ENCODE measurements at places on chromosomes 2 and 18.
A peak's percentile ranks its signal among the peaks of the same experiment; 100 is the strongest.

DNA sequence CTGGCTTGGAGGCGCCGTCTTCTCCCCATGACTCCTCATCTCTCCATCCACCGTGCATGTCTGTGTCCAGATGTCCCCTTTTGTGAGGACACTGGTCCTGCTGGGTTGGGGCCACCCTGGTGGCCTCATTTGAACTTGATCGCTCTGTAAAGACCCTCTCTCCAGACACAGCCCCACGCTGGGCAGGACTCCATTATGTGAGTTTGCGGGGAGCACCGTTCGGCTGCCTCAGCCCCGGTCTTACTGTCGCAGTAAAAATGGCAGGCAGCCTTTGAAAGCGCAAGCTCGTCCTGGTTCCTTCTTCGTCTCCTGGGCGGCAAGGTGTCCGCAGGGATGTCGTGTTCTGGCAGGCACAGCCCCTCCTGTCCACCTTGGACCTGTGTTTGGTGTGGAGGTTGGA lies 17.7 kb downstream of the NFATC1 start:
- DNase-seq = no peak

DNA sequence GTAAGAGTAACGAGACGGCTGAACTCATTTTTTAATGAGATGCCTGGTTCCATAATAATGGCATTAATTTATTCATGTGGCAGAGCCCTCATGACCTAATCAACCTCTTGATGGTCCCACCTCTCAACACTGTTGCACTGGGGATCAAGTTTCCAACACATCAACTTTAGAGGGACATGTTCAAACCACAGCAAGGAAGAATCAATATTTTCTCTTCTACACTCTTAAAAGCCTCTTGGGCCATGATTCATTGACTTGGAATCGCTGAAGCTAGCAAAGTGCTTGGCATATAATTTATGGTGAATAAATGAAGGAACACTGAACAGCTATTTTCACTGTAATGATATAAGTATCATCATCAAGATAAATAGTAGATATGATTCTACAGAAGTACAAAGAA lies 333.0 kb downstream of the TNS1 start:
- no peak for DNase-seq

GRCh38 chr2:237614151-237614720 lies 13.2 kb upstream of the LRRFIP1 start:
- DNase-seq = no peak

DNA sequence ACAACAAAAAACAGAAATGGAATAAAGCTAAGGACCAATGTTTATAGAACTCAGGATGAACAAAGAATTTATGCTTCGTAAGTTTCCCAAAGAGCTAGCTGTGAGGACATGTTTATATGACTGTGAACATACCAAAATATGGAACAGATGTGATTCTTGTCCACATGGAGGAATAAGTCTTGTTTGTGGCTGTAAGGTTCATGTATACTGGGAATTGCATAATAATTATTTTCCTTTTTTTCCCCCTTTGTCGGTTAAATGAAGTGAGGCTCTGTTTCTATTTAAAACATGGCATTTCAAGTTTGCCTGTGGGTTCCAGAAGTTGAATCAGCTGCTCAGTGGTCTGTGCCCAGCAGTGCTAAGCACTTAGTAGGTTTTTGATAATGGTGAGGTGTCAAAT lies 108.1 kb downstream of the FHOD3 start:
- no peak for DNase-seq

GRCh38 chr2:233856184-233856583 lies 1.8 kb upstream of the HJURP start:
- no peak for DNase-seq

DNA sequence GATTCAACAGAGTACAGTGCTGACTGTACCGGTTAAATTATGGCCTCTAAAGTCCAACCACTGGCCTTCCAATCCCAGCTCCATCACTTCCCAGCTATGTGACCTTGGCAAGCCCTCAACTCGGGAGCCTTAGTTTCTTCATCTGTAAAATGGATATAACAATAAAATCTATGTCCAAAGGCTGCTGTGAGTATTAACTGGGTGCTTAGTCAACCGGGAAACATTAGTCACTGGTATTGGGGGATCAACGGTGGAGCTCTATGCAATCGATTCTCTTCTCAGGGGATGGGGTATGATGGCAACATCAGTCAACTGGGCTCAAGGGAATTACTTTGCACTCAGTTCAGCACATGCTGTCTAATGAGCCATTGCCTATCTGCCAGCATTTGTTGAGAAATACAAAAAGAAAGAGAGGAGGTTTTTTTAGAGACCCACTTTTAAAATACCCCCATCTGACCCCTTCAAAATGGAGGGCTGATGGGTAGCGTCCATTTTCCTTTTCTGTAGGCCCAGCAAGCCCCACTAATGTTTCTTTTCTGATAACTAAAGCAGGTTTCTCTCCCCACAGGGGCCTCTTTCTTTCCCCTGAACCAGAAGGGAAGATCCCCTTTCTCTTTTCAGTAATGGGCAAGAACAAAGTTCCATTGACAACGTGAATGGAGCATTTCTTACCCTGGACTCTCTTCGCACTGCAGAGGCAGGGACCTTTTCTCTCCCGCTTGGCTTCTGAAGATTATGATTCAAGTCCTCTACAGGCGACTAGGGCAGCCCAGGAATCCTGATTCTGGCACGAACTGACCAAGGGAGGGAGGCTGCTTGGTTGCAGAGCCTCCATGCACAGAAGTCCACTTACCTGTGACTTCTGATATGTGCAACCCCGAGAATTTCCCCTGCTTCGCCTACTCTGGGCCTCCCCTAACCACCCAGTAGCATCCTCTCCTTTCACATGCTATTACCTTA lies 8.7 kb upstream of the AGFG1 start:
- DNase-seq = no peak

GRCh38 chr2:157492189-157492773 lies 48.4 kb upstream of the CYTIP start:
- DNase-seq = peak; percentile 31

DNA sequence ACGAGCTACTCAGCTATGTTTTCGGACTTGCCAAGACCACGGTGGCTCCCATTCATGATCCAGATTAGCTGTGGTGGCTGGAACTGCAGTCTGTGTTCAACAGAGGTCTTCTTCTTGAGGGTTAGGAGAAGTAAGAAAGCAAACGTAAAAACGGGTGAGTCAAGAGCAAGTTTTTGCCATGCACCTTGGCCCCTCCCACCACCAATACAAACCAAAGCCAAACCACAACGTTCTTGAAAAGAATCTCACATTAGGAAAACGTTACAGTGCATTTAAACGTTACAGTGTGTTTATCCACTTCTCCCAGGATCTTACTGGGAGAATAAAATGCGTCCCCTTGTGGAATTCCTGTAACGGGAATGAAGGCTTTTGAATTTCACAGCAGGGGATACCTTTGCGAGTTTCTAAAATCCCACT lies 725 bp downstream of the FBXO48 start:
- DNase-seq = peak; percentile 39

GRCh38 chr18:69233465-69234054 lies 167.1 kb upstream of the DOK6 start:
- no peak for DNase-seq

- no peak for DNase-seq
Measured at GRCh38 chr2:27915191-27915590, 24.7 kb downstream of the BABAM2 start.

DNA sequence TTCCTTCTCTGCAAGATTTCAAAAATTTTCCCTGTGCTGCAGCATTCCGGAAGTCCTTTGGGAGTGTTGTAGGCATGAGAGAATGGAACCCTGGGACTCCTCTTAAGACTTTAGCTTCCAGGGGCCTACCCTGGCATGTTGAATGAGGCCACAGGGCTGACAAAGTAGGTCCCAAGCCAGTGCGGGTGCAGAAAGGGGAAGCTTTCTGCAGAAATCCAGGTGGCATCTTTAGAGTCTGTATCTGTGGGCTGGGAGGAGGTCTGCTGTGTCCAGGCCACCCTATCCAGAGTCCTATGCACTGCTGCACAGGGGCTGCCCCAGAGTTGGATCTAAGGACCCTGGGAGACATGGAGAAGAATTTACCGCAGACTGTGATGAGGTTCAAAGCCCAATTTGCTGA lies 1.9 kb upstream of the SIX2 start:
- DNase-seq = no peak

GRCh38 chr2:70388128-70388527 lies 86.3 kb upstream of the FAM136A start:
- no peak for DNase-seq

GRCh38 chr2:26020231-26020640 lies 13.6 kb upstream of the RAB10 start:
- no peak for DNase-seq

DNA sequence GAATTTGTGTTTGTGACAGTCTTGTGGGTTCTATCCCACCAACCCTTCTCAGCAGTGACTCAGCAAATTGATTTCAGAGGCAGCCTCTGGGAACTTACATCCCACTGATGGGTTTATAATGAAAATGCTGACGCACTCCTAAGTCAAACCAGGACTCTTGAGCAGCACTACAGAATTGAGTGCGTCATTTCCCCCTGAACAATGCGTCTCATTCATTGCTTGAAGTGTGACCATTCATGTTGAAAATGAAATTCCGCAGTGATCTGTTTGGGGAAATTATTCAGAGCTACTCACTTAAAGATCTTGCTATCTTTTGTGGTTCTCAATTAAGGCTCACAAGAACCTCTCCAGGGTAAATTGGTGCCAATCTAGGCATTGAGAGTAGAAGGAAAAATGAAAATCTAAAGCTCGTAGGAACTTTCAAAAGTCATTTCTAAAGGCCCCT lies 417.7 kb upstream of the SLC14A2 start:
- DNase-seq = no peak

GRCh38 chr2:194343167-194343566 lies 1313.9 kb upstream of the SLC39A10 start:
- DNase-seq = no peak

- no peak for DNase-seq
Measured at GRCh38 chr18:24590946-24591345, 130.5 kb downstream of the HRH4 start.

- DNase-seq = no peak
Measured at GRCh38 chr18:9627642-9628041, 13.3 kb upstream of the PPP4R1 start.

DNA sequence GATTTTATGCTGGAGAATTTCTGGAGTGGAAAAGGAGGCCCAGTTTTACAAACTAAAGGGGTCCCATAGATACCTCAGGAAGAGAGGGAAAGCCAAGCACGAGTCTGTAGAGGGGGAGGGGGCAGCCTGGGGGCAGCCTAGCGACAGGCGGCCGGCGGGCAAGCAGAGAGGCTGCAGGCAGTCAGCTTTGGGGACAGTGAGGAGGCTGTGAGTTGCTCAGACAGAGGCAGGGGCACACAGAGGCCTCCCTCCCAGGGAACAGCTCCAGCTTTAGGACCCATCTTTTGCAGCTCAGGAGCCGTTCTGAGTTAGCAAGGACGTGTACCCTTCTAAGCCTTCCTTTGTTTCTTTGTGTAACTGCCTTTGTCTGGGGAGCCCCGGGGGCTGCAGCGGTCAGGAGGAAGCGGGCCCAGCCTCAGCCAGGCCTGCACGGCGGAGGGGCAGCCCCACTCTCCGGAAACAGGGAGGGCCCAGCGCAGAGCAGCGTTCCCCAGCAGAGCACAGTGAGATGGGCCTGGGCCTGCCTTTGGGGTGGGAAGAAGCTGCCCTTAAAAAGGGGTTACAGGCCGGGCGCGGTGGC lies 41.1 kb upstream of the RALBP1 start:
- no peak for DNase-seq

GRCh38 chr2:197157879-197158537 lies 152.6 kb downstream of the ANKRD44 start:
- no peak for DNase-seq

DNA sequence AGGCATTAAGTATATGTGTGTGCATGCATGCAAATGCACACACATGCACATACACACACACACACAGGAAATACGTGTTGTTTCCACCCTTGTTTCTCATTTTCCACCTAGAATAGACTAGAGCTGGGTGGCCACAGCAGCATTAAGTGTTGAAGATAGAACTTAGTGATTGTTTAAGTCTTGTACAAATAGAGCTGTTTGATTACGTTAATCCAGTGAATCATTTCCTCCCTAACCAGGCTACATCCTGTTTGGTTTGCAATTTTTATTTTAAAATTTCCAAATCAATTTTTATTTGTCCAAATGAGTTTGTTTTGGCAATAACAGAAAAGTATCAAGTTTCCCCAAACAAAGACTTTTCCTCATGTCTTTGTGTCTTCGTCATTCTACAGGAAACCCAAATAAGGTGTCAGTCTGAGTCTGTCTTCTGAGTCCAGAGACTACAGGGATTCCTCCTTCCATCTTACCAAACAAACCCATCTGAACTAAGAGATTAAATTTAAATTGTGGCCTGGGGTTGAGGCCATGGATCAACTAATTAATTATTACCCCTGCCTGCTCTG lies 74.6 kb upstream of the GALNT5 start:
- no peak for DNase-seq

DNA sequence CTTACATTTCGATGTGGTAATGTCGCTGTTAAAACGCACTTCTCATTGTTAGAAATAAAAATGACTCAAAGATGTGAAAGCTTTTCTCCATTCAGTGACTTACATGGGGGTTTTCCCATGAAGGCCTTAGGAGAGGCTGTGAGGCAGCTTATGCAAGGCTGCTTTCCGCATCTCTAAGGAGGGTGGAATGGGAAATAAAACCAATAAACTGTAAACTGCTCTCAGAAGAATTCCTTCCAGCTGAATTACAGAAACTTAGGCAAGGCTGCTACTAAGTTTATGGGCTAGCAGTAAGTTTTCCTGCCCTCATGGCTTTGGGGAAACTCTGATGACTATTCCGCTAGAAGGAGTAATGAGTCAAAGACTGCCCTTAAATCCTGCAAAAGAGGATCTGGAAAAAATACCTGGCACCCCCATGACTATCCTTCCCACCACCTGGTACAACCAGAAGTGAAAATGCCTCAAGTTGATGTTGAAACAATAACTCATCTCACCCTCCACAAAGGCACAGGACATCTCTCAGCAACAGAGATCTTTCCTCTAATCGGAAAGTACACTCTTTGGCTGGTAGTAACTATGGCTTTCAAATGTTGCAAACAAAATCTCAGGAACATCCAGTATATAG lies 97.7 kb upstream of the SMAD7 start:
- no peak for DNase-seq

- no peak for DNase-seq
Measured at GRCh38 chr2:215728504-215729065, 284.8 kb downstream of the MREG start.

- no peak for DNase-seq
Measured at GRCh38 chr2:191428141-191428540, 182.9 kb downstream of the MYO1B start.

DNA sequence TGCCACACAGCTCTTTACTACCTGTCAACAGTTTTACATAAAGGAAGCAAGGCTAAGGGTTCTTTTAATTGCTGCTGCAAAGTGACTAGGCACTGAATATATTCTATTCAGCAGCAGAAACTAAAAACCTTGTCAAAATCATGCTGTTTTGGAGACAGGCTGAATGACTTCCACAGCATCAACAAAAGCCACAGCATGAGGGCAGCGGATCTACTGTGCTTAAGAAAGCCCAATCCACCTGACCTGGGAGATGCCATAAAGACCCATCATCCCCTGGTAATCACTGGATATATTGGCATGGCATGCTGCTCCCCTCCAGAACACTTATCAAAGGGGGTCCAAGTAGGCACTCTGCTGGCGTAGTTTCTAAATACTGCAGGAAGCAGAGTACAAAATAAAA lies 715.1 kb upstream of the SLC8A1 start:
- no peak for DNase-seq

Data from activated T-helper 1 cell treated with anti-CD3 and anti-CD28 coated beads, Interleukin-2, amount 50 U/mL, for 16 hours (primary cell).